Stimulated activated CD4-positive, alpha-beta T cell treated with anti-CD3 and anti-CD28 coated beads, Interleukin-2, amount 100 ng/mL, for 24 hours (primary cell): ENCODE measurements at places on chromosomes 7 and 10.

GRCh38 chr10:70330671-70331070 is 46.9 kb upstream of the NPFFR1 start:
- DNase-seq: no peak

DNA sequence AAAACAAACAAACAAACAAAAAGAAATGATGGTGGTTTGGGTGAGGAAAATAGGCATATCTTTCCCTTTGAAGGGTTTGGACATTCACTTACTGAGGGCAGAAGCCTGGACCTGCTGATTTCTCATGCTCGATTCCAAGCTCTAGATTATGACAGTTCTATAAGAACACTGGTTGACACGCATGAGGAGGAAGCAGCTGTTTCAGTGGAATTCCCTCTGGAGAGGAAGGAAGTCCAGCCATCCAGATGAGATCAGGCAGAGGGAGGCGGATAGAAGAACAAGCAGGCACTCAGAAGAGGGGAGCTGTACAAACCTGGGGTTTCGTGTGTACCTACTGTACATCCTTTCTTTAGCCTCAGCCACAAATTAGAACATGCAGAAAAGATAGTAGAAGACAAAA is 691.9 kb downstream of the INHBA start:
- DNase-seq: no peak

GRCh38 chr10:6142644-6143043 is 53.8 kb downstream of the RBM17 start:
- no peak for DNase-seq

GRCh38 chr10:119233123-119233820 is 25.9 kb downstream of the GRK5 start:
- no peak for DNase-seq

- no peak for DNase-seq
These were observed 203.2 kb upstream of the SHH start for GRCh38 chr7:156015237-156016020.

GRCh38 chr7:126449611-126450268 is 803.0 kb downstream of the GRM8 start:
- no peak for DNase-seq

GRCh38 chr7:54581511-54581910 is 39.3 kb downstream of the VSTM2A start:
- no peak for DNase-seq

- no peak for DNase-seq
These were observed 182.7 kb downstream of the FAM107B start for GRCh38 chr10:14592026-14592425.

DNA sequence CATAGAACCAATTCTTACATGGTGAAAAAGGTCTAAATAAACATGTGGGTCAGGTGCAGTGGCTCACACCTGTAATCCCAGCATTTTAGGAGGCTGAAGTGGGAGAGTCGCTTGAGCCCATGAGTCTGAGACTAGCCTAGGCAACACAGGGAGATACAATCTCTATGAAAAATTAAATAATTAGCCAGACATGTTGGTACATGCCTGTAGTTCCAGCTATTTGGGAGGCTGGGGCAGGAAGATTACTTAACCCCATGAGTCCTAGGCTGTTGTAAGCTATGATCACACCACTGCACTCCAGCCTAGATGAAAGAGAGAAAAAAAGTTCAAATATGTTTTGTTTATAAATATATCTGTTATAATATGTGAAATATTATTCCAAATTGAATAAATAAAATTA is 643.6 kb downstream of the IPMK start:
- no peak for DNase-seq

DNA sequence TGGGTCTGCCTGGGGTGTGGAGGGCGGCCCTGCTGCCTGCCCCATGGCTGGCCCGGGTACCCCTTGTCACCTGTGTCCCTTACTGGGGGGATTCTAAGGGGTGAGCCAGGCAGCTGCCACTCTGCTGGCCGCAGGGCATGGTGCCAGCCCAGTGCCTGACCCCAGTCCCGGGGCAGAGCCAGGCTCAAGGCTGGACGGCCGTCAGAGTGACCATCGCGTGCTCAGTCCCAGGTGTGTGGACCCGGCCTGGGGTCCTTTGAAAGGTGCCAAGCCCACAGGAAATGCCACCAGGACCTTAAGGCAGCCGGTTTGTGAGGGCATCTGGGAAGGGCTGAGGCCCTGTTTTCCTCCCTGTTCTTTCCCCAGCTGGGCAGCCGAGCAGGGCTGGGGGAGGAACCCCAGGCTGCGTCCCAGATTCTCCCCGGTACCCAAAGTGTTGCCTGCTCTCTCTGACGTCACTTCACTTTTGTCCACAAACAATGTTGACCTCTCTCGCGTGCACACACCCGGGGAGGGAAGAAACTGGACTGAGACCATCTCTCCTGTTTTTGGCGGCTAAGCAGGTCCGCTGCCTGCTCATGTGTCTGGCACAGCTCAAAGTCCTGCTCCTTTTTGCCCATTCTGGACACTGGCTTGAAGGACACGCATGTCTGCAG is 37.6 kb downstream of the PAPOLB start:
- DNase-seq: no peak

- no peak for DNase-seq
These were observed 158.0 kb downstream of the C7orf25 start for GRCh38 chr7:42753811-42754363.

DNA sequence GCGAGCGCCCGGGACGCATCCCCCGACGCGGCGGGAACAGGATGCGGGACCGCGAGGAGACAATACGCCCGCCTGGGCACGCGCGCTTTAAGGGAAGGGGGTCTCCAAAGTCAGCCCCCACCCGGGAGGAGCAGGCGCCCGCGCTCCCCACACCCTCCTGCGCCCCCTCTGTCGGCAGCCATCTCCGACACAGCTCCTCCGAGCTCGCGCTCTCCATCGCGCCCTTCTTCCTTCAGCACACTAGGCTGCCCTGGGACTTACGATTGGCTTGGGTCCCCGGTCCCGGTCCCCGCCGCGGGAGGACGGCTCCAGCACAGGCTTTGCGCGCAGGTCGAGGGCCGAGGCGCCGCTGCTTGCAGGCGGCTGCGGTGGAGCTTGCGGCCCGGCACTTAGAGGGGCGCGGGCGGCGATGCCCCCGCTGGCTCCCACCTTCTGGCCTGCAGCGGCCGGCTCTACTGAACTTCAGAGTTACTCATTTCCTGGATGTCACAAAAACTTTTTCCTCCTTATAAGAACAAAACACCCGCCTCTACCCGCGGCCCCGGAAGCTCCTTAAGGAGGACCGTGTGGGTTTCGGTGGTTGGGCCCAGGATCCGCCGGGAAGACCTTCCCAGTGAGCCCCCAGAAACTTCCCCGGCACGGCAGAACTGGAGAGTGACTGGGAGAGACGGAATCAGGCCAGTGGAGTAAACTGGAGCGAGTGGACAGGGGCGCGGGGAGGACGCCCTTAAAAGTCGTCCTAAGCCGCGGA is at the start of gene ITPRIP:
Gene ITPRIP, minus strand, starts transcription at position 481 of the 751 bp plus-strand sequence. CDS start 22,414 bp downstream, outside the sequence.
- peak; percentile 79 for DNase-seq

- DNase-seq: no peak
These were observed 67.6 kb upstream of the PHYHIPL start for GRCh38 chr10:59108886-59109288.

DNA sequence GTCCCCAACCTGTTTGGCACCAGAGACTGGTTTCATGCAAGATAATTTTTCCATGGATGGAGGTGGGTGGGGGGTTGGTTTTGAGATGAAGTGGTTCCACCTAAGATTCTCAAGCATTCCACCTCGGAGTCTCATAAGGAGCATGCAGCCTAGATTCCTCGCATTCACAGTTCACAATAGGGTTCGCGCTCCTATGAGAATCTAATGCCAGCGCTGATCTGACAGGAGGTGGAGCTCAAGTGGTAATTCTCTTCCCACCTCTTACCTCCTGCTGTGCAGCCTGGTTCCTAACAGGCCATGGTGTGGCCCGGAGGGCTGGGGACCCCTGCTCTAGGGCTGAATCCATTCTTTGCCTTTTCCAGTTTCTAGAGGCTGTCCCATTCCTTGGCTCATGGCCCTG is 19.1 kb upstream of the CDK1 start:
- no peak for DNase-seq

GRCh38 chr10:91462423-91462822 is 52.3 kb downstream of the HECTD2 start:
- no peak for DNase-seq
